ENCODE measurements at places on chromosomes 13 and 19. TPM values are rescaled to one million over a fixed set of nuclear protein-coding genes. Genes with fewer than 3 reads are reported as not detected.

RASGRP4 gene
- not detected for polyA plus RNA-seq

TNFSF13B gene
- 0.40 TPM for polyA plus RNA-seq

OLFM2 gene
- 8.9 TPM for polyA plus RNA-seq

CGB1 gene
- polyA plus RNA-seq = not detected

LRCH1 gene
- 4.3 TPM for polyA plus RNA-seq

PBX4 gene
- 0.63 TPM for polyA plus RNA-seq

KLK15 gene
- not detected for polyA plus RNA-seq

URAD gene
- polyA plus RNA-seq = not detected

DNA sequence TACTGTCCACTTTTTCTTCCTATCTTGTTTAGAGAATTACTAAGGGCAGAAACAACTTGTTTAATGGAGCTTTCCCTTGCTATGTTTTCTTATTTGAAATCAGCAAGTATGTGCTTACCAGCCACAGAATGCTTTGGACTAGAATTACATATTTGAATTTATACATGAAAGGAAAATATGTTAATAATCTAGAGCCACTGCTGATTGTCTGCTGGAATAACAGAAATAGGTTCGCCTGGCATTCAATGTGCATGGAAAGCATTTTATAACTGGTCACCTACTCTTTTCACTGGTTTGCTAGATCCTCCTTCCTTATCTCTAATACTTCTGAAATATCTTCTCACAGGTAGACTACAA, 8.0 kb downstream of the EFNB2 start:
- DNase-seq = no peak

GRCh38 chr13:40629678-40630384, 36.6 kb downstream of the FOXO1 start:
- DNase-seq = no peak

GRCh38 chr19:7415163-7415856, 66.6 kb downstream of the ARHGEF18 start:
- DNase-seq = no peak

- DNase-seq = no peak
These were observed 6.3 kb downstream of the SIGLEC10 start for GRCh38 chr19:51410950-51411748.

DNA sequence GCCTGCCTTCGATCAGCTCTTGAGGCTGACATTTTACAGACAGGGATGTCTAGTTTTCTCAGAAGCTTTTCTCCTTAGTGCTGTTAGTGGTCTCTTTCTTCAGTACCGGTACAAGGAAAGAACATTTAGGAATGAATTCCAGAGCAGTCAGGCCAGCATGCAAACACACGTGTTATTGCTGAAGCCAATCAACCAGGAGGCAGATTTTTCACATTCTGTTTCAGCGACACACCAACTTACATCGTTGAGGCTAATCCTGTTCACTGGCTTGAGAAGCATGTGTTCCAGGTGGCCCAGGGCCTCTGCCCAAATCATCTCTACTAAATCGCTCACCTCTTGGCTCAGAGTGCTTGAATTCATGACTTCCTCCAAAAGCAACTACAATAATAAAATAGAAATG, 19.2 kb downstream of the PARP4 start:
- DNase-seq = no peak

- no peak for DNase-seq
These were observed 99.7 kb downstream of the KCNRG start for GRCh38 chr13:50114961-50115360.

DNA sequence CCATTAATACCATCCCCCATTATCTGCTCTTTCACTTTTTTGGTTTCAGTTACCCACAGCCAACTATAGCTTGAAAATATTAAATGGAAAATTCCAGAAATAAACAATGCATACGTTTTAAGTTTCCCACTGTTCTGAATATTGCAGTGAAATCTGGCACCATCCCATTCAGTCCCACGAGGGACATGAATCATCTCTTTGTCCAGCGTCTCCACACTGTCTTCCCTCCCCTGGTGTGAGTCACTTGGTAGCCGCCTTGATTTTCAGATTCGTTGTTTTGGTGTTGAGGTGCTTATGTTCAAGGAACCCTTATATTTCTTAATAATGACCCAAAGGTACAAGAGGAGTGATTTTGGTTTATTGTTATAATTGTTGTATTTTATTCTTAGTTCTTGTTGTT, 246.1 kb downstream of the DCT start:
- peak; percentile 94 for DNase-seq

DNA sequence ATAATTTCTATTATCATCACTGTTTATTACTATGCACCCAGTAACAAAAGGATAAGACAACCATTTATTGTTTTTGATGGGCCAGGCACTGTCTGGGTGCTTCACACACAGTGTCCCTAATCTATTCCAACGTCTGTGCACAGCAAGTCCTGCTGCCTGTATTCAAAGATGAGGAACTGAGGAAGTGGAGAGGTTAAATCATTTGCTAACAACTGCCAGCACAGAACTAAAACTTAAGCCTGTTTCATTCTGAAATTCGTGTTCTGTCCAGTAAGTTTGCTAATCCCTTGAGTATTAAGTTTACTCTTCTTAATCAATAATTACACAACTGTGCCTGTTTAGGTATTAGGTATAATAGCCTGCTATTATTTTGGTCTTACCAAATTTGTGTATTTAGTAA, 41.9 kb downstream of the TEX26 start:
- DNase-seq = no peak

GRCh38 chr19:41945135-41945766, 13.9 kb downstream of the RABAC1 start:
- DNase-seq = no peak

- no peak for DNase-seq
These were observed 288.0 kb upstream of the SLC10A2 start for GRCh38 chr13:103354171-103354570.

DNA sequence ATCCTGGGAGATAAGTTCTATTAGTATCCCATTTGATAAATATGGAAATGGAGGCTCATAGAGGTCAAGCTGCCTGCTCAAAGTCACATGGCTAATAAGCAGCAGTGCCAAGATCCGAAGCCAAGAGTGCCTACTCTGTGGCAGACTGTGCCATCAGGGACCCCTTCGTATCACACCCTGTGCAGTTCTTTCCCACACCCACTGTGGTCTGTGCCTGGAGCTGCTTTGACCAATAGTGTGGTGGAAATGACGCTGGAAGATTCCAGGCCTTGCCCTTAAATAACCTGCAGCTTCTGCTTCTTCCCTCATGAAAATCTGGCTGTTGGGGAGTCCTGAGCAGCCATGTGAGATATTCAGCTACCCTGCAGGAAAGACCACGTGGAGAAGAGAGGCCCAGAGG, 10.1 kb downstream of the OPA3 start:
- DNase-seq = no peak

DNA sequence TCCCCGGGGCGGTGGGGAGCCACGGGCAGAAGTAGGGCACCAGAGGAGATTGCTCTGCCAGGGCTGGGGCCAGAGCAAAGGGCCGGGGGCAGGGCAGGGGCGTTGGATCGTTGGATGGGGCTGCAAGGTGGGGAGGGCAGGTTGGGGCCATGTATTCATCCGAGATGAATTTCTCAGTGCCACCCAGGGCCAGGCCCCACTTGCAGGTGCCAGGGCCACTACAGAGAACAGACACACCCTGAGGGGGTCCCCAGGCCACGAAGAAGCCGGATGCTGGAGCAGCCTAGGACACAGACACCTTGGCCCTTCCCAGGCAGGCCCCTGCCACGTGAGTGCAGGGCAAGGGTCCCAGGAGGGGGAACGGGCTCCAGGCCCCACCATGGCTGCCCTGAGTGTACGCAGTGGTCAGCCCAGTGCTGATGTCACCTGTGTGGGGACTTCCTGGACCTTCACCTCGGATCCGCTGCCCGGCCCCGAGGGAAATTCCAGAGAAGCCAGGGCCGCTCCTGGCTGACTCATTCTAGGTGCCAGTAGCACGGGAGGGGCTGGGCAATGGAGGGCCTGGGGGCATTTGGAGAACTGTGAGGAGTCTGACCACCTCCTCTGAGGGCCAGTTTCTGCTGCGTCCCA, 9.6 kb upstream of the SBNO2 start:
- no peak for DNase-seq

DNA sequence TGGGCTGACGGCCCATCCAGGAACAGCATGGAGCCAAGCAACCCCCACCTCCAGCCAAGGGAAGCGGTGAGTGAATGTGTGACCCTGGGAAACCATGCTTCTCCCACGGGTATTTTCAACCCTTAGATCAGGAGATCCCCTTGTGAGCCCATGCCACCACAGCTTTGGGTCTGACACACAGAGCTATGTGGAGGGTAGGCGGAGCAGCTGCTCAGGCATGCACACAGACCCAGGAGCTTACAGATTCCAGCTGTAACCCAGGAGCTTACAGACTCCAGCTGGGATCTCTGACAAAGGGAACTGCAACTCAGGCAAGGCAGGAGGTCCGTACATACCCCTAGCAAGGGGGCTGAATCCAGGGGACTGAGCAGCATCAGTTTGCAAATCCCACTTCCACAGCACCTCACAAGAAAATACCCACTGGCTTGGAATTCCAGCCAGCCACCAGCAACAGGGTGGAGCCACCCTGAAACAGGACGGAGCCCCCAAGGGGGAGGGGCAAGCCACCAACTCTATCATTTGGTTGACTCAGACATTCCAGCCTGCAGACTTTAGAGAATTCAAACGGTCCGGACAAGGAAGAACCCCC, 40.8 kb upstream of the RFXAP start:
- DNase-seq = peak; percentile 30

GRCh38 chr13:26448032-26448431, 109.5 kb upstream of the WASF3 start:
- DNase-seq = no peak

DNA sequence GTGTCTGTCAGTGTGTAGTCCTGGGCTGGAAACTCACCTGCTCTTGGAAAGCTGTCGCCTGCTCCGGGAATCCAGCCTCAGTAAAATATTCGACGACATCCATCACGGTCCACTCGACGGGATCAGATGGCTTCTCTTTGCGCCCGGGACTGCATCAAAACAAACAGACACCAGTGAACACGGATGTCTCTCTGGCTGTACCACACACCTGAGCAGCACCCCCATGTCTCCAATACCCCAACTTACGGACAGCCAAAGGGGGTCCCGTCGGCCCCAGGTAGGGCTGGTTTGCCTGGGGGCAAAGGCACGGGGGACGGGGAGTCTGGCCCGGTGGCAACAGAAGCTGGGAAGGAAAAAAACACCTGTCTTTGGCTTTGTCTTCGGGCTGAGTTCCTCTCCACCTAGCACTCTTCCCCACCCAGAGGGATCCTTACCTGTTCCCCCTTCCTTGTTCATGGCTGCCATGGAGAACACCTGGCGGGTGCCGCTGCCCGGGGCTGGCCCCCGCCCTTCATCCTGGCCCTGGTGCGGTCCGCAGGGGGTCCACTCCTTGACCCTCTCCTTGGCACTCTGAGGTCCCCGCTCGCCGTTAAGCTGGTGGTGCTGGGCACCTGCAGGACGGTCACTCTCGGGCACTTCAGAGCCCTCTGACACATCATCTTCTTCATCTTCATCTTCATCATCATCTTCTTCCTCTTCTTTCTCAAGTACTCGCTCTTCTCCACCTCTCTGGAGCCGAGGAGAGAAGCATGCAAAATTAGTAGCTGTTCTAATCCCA, 1.7 kb downstream of the SAMD1 start:
- no peak for DNase-seq

GRCh38 chr19:48477067-48477685, 8.0 kb downstream of the CYTH2 start:
- no peak for DNase-seq

- no peak for DNase-seq
These were observed 8.9 kb downstream of the ZNF93 start for GRCh38 chr19:19909654-19910053.

- no peak for DNase-seq
These were observed 146.3 kb downstream of the GGACT start for GRCh38 chr13:100442095-100442832.

DNA sequence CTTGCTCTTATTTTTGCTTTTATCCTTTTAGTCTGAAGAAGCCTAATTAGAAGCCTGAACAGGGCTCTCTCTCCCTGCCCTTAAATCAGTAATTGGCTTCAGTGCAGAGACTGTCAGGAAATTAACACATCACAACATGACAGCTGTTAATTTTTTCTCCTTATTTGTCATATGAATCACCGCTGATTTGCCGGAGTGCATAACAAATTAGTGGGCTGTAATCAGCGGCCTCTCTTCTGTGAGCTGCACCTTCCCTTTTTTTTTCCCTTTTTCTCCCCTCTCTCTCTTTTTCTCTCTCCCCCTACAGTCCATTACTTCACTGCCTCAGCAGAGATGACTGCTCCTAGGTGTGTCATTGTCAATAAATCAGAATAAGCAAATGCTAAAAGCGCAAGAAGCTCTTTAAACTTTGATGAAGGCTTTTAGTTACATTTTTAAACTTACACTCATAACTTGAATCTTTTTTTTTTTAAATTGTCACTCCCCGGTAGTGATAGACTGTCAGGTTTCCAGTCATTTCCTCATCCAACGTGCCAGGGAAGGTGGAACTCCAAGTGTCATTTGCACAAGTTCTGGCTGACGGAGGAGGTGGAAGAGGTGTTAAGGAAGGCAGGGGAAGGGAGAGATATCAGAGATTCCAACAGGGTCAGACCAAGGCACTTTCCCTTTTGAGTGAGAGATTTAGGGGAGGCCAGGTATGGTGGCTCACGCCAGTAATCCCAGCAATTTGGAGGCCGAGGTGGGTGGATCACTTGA, 197.1 kb upstream of the TSHZ3 start:
- no peak for DNase-seq

GRCh38 chr13:31805841-31806240, 66.5 kb downstream of the RXFP2 start:
- DNase-seq = no peak

GRCh38 chr13:67493835-67494234, 263.7 kb upstream of the PCDH9 start:
- DNase-seq = no peak

GRCh38 chr19:1941146-1942077, at the start of gene CSNK1G2:
Gene CSNK1G2, plus strand, starts transcription at chr19:1941172. Its CDS starts 28,601 bp downstream, at chr19:1969773.
- DNase-seq = peak; percentile 37

DNA sequence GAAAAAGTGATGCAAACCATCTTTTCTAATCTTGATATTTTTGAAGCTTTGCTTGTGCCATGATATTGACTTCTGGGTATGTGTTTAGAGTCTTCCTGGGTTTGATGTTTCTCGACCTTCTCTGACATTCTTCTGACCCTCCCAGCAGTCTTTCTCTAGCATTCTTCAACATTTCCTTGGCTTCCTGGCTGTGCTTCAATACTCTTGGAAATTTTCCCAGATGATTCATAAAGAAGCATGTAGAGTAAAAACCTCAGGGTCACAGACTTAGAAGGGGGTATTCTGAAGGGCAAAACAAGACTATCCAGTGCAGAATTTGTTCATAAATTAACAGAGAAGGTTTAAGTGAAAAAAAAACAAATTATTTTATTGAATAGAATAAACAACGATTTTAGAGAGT, 946.3 kb upstream of the PCDH9 start:
- peak; percentile 1 for DNase-seq

- DNase-seq = peak; percentile 9
These were observed 89.7 kb downstream of the RAB20 start for GRCh38 chr13:110471833-110472162.
